ENCODE measurements at places on chromosomes 5 and 9.
A peak's percentile ranks its signal among the peaks of the same experiment; 100 is the strongest.

DNA sequence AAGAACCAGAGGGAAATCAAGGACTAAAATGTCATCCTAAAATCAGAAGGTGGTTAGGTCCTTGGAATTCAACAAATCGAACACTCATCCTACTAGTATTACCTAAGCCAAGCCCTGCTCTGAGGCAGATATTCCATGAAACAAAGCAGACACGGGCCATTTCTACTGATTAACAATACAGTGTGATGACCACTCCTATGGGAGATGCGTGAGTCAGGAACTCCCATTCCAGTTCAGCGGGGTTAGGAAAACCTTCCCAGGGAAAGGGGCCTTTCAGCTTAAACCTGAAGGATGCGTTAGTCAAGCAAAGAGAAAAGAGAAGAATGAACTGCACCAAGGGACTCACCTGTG lies 117.8 kb upstream of the LHFPL2 start:
- no peak for DNase-seq

- DNase-seq: no peak
Measured at GRCh38 chr5:180130876-180131740, 59.5 kb upstream of the RNF130 start.

DNA sequence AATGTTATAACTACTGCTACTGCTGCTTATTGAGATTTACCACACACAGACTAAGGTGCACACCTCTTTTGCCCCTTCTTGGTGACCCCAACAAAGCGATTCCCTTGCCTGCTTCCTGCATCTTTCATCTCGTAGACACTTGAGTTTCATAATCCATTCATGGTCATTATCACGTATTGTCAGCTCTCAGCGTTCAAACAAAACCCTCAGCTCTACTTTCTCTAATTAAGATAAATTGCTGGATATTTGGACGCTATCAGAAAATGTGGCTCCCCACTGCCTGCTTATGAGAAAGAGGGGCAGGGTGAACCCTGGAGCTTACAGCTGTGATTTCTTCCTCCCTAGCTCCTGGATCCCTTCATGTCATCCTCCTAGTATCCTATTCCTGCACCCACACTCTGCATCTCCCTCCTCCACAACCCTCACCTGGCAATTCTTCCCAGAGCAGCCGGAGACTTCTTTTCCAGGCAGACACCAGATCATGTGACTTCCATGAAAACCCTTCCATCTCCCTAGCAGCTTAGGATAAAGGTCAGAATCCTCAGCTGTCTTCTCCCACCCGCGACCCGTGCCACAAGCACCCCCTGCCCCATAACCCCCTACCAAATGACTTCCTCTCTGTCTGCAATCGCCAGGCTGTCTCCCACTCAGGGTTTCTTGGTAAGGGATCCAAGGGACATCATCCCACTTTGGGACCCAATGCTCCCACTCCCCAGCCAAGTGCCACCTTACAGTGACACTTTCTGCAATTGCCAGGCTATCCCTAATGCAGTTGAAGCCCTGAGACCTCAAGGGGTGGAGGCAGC lies 146.5 kb downstream of the NSG2 start:
- no peak for DNase-seq

DNA sequence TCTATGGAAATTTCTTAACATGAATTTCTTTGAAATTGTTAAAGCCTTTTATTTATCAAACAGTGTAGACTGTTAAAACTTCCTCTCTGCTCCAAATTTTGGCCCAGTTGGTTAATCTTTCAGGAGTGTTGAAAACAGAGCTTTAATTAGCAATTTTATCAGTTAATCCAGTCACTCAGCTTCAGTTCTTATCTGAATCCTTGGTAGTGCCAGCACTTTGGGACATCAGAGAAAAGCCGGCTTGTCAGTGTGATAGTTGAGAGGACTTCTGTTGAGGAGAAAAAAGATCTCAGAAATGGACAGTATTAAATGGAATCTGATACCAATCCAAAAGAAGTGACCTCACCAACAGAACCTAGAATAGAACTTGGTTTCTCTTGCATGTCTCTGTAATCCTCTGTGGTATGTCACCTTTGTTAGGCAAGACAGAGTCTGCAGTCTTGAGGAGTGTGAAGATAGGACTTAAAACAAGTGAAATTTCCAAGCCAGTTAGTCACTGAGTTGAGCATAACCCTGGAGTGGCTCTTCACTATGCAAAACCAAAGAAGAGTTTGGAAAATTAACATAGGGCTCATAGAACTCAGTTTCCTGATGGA lies 251.8 kb downstream of the NNT start:
- no peak for DNase-seq

DNA sequence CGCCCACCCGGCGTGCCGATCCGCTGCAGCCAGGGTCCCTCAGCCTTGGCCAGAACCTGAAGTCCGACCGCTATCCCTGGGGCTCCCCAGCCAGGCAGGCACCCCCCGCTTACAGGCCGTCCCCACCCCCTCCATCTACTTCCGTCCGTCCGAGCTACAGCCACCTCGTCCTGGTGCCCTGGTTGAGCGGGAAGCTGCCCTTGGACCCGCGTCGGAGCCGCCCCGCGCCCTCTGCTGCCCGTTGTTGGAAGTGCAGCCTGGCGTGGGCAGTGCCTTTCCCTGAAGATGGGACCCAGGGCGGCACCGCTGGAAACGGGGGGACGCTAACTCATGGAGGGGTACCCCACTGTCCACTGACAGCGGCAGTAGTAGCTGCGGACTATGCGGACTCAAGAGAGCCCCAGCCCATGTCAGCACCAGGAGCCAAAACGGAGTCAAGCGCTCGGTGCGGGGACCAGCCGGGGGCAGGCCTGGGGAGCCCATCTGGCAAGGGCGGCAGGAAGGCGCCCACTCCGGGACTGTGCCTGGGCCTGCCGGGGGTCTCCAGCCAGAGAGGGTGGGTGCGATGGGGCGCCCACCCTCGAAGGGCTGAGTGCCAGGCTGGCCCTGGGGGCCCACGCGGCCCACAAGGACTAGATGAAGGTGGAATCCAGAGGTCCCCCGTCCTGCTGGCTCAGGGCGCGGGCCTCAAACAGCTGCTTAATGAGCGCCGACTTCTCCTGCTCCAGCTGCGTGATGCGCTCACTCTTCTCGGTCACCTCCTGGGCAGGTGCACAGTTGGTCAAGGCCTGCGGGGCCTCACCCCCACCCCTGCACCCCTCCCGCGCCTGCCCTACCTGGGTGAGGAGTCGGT lies 6.1 kb downstream of the SAPCD2 start:
- DNase-seq: no peak

DNA sequence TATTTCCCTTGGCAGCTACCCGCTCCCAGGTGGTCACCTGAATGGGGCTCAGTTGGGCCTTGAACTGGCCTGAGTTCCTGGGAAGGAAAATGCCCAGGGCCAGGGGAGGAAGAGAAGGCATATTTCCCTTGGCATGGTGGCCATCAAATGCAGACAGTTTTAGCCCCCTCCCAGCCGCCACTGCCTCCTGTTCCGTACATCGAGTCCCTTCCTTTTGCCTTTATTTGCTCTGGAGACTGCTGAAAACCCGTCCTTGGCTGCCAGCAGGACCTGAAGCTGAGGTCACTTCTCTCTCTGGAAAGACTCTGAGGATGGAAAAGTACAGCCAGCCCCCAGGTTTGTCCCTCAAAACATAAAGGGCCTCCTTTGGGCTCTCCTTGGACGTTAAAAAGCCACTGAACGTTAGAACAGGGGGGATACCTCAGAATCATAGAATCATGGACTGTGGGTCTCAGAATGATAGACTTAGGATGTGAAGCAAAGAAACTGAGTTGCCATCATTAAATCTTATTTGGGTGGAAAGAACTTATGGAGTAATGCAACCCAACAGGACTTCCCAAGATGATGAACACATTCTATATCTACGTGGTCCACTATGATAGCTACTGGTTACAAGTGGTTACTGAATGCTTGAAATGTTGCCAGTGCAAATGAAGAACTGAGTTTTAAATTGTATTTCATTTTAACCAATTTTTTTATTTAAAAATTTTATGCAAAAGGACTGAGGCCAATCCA lies 7.1 kb downstream of the SPARC start:
- DNase-seq: no peak

- DNase-seq: no peak
Measured at GRCh38 chr9:133453651-133454050, 6.1 kb upstream of the CACFD1 start.

GRCh38 chr9:34549407-34549732 lies 26.6 kb upstream of the ENHO start:
- no peak for DNase-seq

DNA sequence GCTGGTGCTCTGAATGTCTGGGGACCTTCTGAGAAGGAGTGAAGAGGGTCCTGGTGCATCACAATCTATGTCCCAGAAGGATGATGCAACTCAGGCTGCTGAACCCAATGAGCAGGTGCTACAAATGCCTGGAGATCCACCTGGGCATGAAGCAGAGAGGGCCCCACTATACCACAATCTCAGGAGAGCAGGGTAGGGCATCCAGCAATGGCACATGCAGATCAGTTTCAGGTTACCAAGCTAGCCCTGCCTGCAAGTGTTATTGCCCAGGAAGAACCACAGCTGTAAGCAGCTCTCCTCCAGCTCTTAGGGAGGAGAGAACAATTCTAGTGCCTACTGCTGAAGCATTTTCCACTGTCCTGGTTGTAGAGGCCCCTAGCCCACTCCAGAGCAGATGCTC lies 389.2 kb upstream of the TNC start:
- no peak for DNase-seq

- DNase-seq: no peak
Measured at GRCh38 chr5:101664071-101664791, 631.9 kb downstream of the SLCO4C1 start.

GRCh38 chr5:24630918-24631317 lies 13.9 kb downstream of the CDH10 start:
- no peak for DNase-seq

DNA sequence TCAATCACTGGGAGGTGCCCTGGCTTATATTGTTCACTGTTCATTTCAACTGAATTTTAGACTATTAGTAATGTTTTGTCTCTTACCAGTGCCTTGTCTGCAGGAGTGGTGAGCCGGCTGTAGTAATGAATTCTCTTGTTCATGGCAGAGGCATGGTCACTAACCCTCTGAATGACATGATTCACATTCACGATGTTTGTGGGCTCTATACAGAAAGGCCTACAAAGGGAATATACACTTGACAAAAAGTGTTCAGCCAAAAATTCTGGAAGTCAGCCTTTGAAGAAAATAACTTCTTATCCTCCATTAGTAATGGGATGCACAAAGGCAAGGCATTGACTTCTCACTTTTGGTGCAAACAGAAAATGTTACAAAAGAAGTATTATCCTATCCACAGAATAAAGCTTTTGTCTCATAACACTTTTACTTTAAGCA lies 39.6 kb downstream of the SLC38A9 start:
- no peak for DNase-seq

DNA sequence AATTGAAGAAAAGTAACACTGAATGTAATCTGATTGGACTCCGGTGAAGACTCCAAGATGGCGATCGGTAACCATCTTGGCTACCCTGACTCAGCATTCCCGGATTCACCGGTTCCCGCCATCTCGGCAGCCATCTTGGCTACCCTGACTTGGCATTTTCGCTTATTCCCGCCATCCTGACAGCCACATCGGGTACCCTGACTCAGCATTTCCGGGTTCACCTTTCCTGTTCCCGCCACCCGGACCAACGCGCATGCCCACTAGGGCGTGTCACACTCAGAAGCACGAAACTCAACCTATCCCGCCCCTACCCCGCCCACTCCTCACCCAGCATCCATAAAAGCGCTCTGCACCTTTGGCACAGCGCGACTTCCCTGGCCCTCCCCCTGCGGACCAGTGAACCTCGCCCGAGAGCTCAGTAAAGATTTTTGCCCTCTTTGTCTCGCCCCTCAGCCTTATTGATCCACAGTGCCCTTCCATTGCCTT lies 17.2 kb downstream of the SPTLC1 start:
- peak; percentile 75 for DNase-seq
